Hepatocyte (in vitro differentiated cells): ENCODE measurements at places on chromosomes 1 and 21. TPM values are rescaled to one million over a fixed set of nuclear protein-coding genes. Genes with fewer than 3 reads are reported as not detected.

UBE2U gene
- total RNA-seq = not detected in 2 replicates

LCE1B gene
- total RNA-seq = not detected in 2 replicates

TMEM51 gene
- total RNA-seq = 23.7 and 24.0 TPM in 2 replicates

- no peak for DNase-seq
- no peak overlapping the region for H3K4me3 ChIP-seq
- H3K36me3 ChIP-seq = no peaks in the 10 kb centered on the region
- H3K27me3 ChIP-seq = no peaks in the 10 kb centered on the region
- no peak overlapping the region for H3K27ac ChIP-seq
Measured at GRCh38 chr1:188941986-188942385, 1535.7 kb downstream of the BRINP3 start.

GRCh38 chr1:162861101-162861500, at the start of gene CCDC190:
Gene CCDC190 (minus strand): TSS chr1:162861175. CDS start chr1:162859646, 1,529 bp downstream.
- no peaks in the 10 kb centered on the region for H3K36me3 ChIP-seq
- peak; percentile 12 for DNase-seq
- no peak within 1 kb of the TSS for H3K4me3 ChIP-seq
- peak within 1 kb of the TSS; percentile 8 for H3K27ac ChIP-seq

DNA sequence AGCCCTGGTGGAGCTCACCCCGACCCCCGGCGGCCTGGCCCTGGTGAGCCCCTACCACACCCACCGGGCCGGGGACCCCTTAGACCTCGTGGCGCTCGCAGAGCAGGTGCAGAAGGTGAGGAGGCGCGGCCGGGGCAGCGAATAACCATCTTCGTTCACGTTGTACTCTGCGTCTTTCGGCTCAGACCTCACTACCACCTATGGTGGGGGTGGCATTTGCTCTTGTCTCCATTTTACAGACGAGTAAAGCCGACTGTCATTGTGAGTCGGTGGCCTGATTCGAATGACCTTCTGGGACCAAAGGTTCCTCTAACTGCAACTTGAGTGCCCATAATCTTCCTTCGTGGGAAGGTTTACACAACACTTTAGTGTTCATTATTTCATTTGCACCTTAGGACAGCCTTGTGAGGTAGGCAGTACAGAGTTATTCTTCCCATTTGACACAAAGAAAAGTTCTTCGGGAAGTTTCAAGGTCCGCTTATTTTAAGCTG, 506 bp downstream of the C1orf50 start:
- peaks cover 10% of the 10 kb centered on the region for H3K4me1 ChIP-seq
- DNase-seq = no peak
- no peaks in the 10 kb centered on the region for H3K36me3 ChIP-seq
- no peaks in the 10 kb centered on the region for H3K27me3 ChIP-seq
- H3K4me3 ChIP-seq = peak overlapping the region; percentile 31

DNA sequence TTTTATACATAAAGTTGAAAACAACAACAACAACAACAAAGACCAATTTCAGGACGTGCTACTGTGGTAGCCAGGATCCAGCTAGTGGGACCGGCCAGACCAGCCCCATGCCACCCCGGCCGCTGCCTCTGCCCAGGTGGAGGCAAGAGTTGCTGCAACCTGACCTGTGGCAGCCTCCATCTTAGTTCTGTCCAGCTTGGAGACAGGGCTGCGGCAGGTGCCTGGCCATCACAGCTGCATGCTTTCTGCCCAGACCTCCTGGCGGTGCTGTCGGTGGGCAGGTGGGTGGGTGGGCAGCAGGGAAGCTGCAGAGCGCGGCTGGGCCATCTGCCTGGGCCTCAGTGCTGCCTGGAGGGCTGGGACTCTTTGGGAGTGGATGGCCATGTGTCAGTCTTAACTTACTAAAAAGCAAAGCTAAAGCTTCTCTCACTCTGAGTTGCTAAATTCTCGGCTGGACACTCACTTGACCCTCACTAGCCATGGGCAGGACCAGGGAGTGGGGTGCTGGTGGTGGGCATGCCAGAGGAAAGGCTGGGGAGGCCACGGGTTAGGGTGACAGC, 38.6 kb downstream of the KIAA1614 start:
- H3K36me3 ChIP-seq = no peaks in the 10 kb centered on the region
- H3K27ac ChIP-seq = no peak overlapping the region
- no peaks in the 10 kb centered on the region for H3K27me3 ChIP-seq
